ENCODE measurements at places on chromosomes 2 and 18.

- no peak for DNase-seq
Measured at GRCh38 chr2:241146286-241146685, 3.0 kb downstream of the PASK start.

- no peak for DNase-seq
Measured at GRCh38 chr2:19883971-19884720, 17.6 kb downstream of the TTC32 start.

DNA sequence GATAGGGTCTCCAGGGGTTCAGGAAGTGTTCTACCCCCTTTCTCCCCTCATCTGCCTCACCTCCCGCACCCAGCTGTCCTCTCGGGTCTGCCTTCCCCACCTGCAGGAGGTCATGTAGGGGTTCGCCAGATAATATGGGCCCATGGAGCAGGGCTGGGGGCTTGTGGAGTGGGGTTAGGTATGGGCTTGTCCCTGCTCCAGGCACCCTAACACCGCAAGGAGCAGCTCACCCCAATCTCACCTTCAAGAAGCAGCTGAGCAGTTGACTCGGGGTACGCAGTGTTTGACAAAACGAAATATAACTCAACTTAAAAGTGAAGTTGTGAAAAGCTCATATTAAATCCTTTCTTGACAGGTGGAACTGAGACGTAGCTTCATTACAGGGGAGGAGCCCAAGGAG is 99.6 kb downstream of the CTIF start:
- DNase-seq, result no peak

DNA sequence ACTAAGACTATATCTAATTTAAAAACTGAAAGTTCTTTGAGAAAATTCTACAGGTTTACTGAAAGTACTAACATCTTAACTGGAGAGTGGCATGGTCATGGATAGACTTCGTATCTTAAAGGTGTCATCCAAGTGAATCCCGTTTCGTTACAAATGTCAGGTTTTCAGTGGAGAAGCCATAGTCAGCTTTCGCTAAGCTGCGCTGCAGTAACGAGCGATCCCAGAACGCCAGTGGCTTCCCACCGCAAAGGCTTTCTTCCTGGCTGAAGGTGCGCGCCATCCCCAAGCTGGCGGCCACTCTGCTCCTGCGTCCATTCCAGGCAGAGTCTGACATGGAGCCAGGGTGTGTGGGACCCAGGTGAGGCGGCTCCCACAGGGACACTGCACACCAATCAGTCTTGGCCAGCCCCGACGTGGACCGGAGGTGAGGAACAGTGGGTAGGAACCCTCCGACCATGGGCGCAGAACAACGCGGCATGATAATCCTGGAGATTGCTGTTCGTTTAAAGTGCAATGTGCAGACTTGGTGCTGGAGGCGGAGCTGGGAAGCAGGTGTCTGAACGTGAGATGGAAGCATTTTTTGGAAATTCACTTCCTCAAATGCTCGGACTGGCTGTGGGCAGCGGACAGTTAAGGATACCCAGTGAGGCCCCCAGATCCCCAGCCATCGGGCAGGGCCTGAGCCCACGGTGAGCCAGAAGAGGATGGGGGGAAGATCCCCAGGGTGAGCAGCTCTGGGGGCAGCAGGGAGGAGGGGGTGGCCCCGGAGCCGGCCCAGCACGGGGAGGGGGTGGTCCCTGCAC is 27.8 kb upstream of the KCNG2 start:
- DNase-seq, result no peak

GRCh38 chr2:165328272-165328671 is 89.1 kb downstream of the SCN2A start:
- DNase-seq, result no peak

GRCh38 chr2:9844576-9844975 is 1.3 kb downstream of the TAF1B start:
- no peak for DNase-seq

DNA sequence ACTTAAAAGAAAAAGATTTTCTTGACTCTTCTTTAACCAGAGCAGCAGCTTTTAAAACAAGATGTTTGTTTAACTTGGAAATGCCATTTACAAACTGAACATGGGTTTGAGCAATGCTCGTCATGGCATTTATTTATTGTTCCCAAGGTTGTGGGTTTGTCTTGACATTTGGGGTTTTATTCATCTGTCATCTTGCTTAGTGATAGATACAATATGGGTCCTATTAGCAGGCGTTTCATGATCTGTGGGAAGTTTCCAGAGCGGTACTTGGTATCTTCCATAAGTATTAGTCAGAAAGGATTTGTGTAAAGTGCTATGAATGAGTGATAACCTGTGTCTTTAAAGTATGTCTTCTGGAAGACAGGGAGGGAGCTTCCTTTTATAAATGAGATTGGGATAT is 29.9 kb upstream of the MGAT5 start:
- DNase-seq, result no peak

- DNase-seq, result no peak
Measured at GRCh38 chr2:23432531-23432930, 47.6 kb downstream of the KLHL29 start.

DNA sequence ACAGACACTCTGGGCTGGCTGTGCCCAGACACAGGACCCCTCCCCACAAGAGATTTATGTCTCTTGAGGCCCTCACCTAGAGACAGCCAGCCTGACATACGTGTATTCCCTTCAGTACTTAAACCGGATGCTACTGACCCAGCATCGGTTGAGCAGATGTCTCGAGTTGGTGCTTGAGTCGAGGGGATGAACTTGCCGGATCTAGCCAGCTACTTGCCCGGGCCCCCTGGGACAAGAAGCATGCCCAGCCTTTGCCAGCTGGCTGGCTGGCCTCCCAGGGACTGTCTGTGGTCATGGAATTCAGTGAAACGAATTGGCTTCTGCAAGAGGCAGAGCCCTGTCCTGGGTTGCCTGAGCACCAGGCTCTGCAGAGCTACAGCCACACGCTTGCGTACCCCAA is 36.0 kb downstream of the DNMT3A start:
- DNase-seq, result no peak

DNA sequence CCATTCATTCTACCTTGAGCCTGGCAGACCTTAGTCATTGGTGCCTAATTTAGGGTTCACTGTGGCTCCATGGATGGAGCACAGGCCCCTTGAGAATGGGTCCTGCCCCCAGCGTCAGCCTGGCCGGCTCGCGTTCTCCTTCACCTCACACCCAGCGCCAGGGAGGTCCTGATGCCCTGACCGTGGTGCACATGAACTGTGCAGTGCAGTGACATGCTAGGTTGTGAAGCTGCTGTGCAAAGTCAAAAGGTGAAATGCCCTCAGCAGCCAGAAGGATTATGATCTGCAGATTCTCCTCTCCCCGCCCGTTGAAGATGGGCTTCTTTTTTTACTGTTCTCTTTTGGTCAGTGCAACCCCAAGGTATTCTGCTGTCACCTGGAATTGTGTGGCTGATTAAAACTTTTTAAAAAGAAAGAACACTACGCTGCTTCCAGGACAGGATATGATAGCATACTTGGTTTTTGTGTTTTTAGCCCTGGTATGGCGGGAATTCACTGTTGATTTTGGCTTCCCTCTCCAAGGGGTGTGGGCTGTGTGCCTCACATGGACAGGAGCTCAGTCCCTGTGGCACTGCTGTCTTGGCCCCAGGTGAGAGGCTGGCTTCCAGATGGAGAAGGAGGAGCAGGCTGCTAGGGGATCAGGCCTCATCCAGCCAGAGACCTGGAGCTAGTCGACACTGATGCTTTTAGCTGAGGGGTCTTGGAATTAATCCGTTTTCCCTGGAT is 49.4 kb upstream of the MCFD2 start:
- no peak for DNase-seq

DNA sequence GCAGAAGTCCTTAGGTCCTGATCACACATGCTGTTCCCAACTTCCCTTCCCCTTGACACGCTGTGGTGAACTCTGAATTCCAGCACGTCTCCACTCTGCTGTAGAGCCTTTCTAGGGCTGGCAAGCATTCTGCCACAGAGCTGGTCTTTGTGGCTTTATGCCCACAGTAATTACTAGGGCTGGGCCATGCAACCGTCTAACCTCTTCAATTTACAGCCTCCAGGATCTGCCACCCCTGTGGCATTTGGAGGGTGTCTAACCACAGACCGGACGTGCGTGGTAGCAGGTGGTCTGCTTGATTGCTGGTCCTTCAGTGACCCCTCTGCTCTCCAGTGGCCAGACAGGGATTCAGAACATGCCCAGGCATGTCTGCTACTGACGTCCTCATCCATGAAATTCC is 43.1 kb upstream of the TGFA start:
- no peak for DNase-seq

- no peak for DNase-seq
Measured at GRCh38 chr2:133175926-133176325, 392.3 kb downstream of the NCKAP5 start.

DNA sequence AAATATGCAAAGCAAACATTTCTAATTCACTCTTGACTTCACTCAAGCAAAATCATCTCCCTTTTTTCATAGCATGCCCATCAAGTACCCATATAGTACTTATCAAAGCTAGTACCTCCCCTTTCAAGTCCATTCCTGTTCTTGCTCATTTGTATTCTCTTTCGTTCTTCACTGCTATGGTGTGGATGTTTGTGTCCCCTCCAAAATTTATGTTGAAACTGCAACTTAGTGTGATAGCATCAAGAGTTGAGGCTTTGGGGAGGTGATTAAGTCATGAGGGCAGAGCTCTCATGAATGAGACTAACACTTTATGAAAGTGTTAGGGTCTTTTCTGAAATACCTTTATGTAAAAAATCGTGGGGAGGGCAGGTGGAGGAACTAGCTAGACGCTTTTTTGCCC is 52.9 kb downstream of the RNU4ATAC start:
- no peak for DNase-seq

DNA sequence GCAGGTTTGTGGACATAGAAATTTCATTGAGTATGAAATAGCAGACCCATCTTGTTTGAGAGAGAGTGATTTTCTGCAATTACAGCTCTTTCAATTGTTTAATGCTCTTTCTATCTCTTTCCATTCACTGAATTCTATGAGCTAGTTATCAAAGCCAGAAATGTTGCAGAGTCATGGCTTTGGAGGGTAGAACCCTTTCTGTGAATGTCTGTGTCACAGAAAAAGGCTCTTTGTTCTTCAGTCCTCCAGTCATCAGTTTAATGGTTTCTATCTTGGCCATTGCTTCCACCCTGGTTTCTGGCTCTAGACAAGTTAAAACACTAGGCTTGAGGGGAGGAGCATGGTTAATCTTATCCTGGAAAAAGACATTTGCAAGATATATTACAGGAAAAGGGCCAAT is 655.0 kb downstream of the STK39 start:
- DNase-seq, result no peak

DNA sequence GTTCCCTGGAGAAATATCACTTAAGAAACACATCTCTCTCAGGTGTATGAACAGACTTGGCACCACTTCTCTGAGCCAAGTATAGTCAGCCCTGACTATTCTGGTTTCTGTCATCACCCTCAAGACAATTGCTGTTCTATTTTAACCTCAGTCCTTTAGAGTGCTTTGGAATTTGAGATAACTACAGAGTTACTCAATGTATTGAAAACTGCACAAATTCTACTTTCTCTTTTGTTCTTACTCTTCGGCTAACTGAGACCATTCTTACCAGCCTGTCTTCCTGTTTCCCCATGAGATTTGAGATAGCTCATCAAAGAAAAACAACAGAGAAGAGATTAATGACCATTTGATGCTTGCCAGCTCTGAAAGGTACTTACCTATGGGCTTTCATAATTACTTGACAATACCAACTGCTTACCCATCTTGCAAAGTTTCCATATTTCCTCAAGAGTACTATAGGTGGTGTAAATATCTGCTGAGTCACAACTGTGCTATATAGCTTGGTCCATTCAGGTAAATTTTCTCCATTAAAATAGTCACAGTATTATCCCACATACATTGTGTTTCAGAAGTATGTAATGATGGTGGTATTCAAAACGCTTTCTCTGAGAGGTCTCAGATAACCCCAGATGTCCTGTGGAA is 467.5 kb upstream of the CHST9 start:
- no peak for DNase-seq

GRCh38 chr2:240400371-240401161 is 34.9 kb upstream of the GPC1 start:
- DNase-seq, result no peak

- DNase-seq, result no peak
Measured at GRCh38 chr2:158984604-158985135, 16.2 kb downstream of the TANC1 start.

GRCh38 chr2:192087398-192087958 is 107.3 kb downstream of the TMEFF2 start:
- no peak for DNase-seq

DNA sequence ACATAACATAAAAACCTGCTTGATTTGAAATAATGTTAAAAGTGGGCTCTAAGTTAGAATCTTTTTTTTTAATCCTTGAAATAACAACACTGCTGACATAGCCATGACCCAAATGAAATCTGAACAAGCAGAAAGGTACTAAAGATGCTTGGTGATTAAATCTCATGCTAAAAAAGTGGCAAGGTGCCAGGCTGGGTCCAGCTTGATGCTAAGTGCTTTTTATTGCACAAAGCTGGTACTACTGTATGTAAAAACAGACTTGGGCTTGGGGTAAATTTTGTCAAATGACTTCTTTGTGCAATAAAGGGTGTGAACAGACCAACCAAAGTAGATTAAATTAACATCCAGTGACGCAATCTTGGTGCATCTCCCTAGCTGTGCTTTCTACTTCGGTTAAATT is 13.4 kb downstream of the BCL11A start:
- DNase-seq, result no peak

GRCh38 chr2:64137567-64137966 is 6.7 kb downstream of the PELI1 start:
- no peak for DNase-seq

- DNase-seq, result no peak
Measured at GRCh38 chr2:12211326-12212175, 465.1 kb downstream of the LPIN1 start.

DNA sequence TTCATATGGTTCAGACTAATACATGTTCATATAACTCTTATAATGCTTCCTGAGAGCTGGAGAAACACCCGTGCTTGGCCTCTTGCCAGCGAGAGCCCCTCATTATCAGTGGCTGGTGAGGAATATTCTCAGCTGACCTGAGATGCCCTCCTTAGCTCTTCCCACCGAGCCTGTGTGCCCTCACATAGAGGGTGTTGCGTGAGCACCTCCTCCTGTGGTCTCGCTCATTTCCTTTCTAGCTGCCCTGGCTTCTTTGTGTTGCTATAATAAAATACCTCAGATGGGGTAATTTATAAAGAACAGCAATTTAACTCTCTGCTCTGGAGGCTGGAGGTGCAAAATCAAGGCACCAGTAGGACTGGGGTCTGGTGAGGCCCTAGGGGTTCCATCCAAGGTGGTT is 80.5 kb upstream of the ALKAL2 start:
- no peak for DNase-seq

Measured in stimulated activated CD4-positive, alpha-beta T cell treated with anti-CD3 and anti-CD28 coated beads, Interleukin-2, amount 100 ng/mL, for 24 hours (primary cell).